ENCODE measurements at places on chromosomes 16 and 17. TPM values are rescaled to one million over a fixed set of nuclear protein-coding genes. Genes with fewer than 3 reads are reported as not detected.

Gene TGFB1I1
- 0.64 TPM for total RNA-seq

Gene FBXW10
- total RNA-seq, result not detected

Gene MYH2
- not detected for total RNA-seq

Gene SCNN1G
- total RNA-seq, result not detected

Gene MT1M
- total RNA-seq, result not detected

Gene TSR1
- 38.7 TPM for total RNA-seq

Gene ADGRG1
- total RNA-seq, result 2.4 TPM

Gene MED9
- total RNA-seq, result 12.5 TPM

Gene PKD1
- total RNA-seq, result 68.5 TPM

Gene VTN
- total RNA-seq, result 0.23 TPM

Gene KRT27
- not detected for total RNA-seq

Gene B9D1
- total RNA-seq, result 4.2 TPM

Gene AATK
- total RNA-seq, result 0.27 TPM

Gene SPNS2
- total RNA-seq, result 0.64 TPM

Gene TPSB2
- total RNA-seq, result not detected

Gene ATP2C2
- not detected for total RNA-seq

Gene DUXB
- total RNA-seq, result not detected

Gene KRTAP4-3
- total RNA-seq, result not detected

Gene UMOD
- not detected for total RNA-seq

Gene PRAC2
- total RNA-seq, result not detected

Gene MSLN
- 0.18 TPM for total RNA-seq

Gene TNFRSF17
- not detected for total RNA-seq

Gene CLDN6
- not detected for total RNA-seq

Gene TMED6
- total RNA-seq, result 1.8 TPM

Gene RHBDL1
- 0.91 TPM for total RNA-seq

Gene IL32
- total RNA-seq, result 3,664 TPM

Gene CRYBA1
- not detected for total RNA-seq

Gene PPY
- total RNA-seq, result not detected

Gene MEIOC
- 0.61 TPM for total RNA-seq

Gene OXLD1
- 40.7 TPM for total RNA-seq

Gene CDK5RAP3
- total RNA-seq, result 210 TPM

Gene SLC25A19
- total RNA-seq, result 45.8 TPM

Gene PRAC1
- not detected for total RNA-seq

Gene CD79B
- 41.0 TPM for total RNA-seq

Gene ST6GALNAC1
- total RNA-seq, result 2.0 TPM

Gene NPIPB13
- 23.7 TPM for total RNA-seq

Gene CCDC200
- total RNA-seq, result not detected

Gene SCN4A
- total RNA-seq, result 0.02 TPM

Gene RAB37
- 93.8 TPM for total RNA-seq

Gene HOXB5
- 0.07 TPM for total RNA-seq

All from T-helper 2 cell treated with Interferon-gamma antibody and Interleukin-4, amounts not matched to agents 100 ng/mL and 5 ng/mL, for 36 hours (primary cell).